Right ventricle myocardium inferior (tissue), 1 donor: ENCODE measurements at places on chromosomes 16 and 17. TPM values are rescaled to one million over a fixed set of nuclear protein-coding genes. Genes with fewer than 3 reads are reported as not detected.

- DNase-seq: no peak
Measured at GRCh38 chr16:87822108-87822970, 47.0 kb downstream of the SLC7A5 start.

DNA sequence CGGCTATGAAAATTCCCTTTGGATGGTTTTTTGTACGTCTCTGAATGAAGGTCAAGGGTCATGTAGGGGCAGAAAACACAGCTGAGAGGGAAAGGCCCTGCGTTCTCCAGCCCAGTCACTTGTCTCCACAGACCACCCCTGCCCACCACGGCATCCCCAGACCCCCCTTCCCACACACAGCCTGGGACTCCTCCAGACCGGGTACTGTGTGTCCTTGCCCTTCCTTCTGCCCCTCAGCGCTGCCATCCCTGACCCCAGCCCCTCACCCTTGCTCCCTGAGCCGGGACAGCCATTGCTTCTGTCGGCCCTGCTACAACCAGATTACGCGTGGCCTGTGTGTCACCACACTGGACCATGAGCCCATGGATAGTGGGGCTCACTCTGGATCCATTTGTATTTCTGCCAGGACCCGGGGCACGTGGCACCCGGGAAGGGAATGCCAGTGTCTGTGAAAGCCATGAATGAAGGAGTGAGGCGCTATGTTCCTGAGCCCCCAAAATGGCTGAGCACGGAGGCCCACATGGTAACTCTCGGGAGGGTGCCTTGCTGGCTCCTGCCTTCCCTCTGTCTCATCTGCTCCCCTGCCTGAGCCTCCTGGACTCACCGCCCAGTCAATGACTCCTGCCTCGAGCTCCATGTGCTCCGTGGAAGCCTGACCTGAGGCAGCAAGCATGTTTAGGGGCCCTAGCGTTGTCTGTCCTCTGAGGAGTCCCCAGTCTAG lies 139.1 kb upstream of the FOXF1 start:
- DNase-seq: no peak

The METRNL gene
- 70.1 TPM for total RNA-seq

The FBXW10B gene
- total RNA-seq: 0.84 TPM

The CPNE7 gene
- total RNA-seq: not detected
